Stimulated activated CD8-positive, alpha-beta memory T cell treated with anti-CD3 and anti-CD28 coated beads, Interleukin-4, amount 100 ng/mL, for 4 hours (primary cell): ENCODE measurements at places on chromosomes 1 and 21.

GRCh38 chr1:97053268-97053667 lies 331.7 kb downstream of the PTBP2 start:
- no peak for DNase-seq

DNA sequence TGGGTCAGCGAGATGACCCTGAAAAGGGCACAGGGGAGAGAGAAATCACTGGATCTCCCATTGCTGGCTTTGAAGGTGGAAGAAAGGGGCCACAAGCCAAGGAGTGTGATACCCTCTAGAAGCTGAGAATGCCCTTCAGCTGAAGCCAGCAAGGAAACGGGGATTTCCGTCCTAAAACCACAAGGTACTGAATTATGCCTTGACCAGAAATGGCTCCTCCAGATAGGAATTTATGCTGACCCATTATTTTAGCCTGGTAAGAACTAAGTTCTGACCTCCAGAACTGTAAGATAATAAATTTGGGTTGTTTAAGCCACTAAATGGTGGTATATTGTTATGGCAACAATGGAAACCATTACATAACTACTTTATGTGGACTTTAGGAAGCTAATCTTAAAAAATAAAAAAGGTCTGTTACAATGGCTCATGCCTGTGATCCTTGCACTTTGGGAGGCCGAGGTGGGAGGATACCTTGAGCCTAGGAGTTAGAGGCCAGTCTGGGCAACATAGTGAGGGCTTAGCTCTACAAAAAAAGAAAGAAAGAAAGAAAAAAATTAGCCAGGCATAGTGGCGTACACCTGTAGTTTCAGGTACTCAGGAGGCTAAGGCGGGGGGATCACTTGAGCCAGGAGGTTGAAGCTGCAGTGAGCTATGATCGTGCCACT lies 3.6 kb upstream of the H6PD start:
- no peak for DNase-seq

GRCh38 chr1:13753636-13754402 lies 53.8 kb downstream of the PRDM2 start:
- no peak for DNase-seq

GRCh38 chr1:145845514-145846161 lies at the start of gene NUDT17:
Gene NUDT17, plus strand, starts transcription at chr1:145845630. Its CDS starts 11 bp downstream, at chr1:145845641.
- DNase-seq = peak; percentile 53

DNA sequence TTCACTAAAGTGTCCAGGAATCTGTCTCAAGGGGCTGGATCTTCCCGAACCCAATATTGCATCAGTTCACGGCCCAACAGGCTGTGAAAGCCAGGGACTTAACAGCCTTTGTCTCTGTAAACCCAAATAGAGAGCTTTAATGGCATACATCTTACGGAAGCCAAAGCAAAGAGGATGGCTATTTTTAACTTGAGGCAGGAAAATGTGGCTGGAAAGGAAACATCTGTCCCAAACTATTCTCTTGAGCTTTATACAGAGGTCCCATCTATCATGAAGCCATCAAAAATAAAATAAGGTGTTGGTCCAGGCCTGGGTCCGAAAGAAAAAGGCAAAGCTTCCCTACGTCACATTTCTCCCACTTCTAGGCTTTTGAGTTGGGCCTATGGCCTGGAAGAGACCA lies 7.7 kb upstream of the CD34 start:
- no peak for DNase-seq

GRCh38 chr1:60088620-60089155 lies 15.1 kb upstream of the C1orf87 start:
- DNase-seq = no peak

- DNase-seq = no peak
These were observed 50.2 kb downstream of the LPAR3 start for GRCh38 chr1:84842748-84843231.

DNA sequence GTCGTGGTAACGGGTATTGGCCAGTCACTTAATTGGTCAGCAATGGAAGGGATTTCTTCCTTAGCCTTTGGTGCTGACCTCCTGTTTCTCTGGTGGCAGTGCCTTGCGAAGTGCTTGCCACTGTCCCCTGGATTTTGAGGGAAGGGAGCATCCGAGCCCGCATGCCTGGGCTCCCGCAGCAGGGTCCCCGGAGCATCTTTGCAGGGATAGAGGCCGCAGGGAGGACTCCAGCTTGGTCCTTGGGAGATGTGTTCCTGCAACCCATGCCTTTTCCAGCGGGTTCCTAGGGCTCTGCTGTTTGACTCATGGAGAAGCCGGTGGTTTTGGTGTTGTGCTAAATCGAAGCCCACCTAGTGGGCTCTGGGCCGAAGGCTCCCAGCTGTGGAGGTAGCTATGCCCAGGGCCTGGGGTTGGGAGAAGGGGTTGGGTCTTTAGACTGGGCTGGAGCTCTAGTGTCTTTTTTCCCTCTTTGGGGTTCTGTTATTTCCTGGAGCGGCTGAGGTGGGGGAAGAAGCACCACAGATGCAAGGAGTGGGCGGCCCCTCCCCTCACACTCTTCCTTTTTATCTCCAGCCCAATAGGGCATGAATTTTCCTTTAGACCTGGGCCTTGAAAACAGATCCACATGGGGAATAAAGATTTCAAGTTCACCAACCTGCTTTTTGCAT lies 39.0 kb downstream of the PIK3CD start:
- DNase-seq = no peak

DNA sequence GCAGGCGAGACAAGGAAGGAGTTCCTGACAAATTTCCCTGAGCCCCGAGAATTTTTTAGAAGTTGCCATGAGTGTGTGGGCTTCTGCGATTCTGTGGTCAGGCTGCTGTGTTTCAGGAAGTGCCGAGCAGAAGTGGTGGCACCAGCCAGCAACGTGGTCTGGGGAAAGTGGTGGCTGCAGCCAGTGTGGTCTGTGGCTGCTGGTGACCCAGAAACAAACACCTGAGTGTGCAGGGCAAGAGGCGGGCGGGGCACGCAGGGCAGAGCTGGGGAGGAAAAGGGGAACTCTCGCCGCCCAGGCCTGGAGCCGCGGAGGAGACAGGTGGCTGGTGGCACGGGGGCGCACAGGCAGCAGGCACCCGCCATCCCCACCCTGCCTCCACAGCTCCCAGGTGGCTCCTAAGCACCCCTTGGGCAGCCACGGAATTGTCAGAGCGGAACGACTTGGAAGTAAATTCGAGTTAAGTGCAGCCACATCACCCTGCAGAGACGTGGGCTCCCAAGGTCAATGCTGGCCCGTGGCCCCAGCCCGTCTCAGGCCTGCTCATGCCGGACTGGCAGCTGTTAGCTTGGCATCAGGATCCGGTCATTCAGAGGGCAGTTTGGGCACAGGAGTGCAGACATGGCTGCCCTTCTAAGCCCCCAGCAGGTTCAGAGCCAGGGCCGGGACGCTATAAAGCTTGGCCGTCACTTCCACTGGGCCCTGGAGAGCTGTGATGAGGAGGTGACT lies 25.1 kb downstream of the PRDM16 start:
- no peak for DNase-seq

- no peak for DNase-seq
These were observed 31.4 kb downstream of the LY9 start for GRCh38 chr1:160827418-160827817.
